ENCODE measurements at places on chromosomes 7 and 10. TPM values are rescaled to one million over a fixed set of nuclear protein-coding genes. Genes with fewer than 3 reads are reported as not detected.

DNA sequence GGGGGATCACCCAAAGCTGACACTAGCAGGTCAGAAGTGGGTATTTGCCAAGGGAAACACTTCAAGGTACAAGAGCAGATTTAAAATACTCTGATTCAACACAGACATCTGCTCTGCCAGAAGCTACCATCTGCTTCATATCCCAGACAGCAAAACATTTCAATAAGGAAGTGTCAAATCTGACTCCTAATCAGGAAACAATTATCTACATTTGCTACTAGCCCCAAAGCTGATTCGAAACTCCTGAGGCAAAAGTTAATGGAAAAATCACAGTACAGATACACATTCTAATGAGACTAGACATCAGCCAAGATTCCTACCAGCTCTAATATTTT is 48.9 kb downstream of the PARD3 start:
- no peak for ATAC-seq

TMEM178B gene
- 1.7 TPM for total RNA-seq

ELN gene
- not detected for total RNA-seq

DNA sequence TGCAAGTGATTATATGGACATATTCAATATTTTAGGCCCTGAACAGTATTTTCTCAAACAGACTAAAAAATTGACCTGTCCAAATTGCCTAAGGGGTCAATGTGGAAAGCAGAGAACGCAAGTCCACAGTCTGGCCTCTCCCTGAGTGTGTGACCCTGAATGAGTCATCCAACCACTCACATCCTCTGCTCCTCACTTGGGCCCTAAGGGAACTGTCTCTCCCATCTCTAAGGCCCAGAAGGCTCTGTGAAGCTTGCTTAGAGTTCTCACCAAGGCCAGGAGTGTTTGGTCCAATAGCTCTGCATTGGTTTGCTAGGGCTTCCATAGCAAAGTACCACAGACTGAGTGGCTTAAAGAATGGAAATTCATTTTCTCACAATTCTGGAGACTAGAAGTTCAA is 155.1 kb downstream of the LSM5 start:
- no peak for ATAC-seq

DNA sequence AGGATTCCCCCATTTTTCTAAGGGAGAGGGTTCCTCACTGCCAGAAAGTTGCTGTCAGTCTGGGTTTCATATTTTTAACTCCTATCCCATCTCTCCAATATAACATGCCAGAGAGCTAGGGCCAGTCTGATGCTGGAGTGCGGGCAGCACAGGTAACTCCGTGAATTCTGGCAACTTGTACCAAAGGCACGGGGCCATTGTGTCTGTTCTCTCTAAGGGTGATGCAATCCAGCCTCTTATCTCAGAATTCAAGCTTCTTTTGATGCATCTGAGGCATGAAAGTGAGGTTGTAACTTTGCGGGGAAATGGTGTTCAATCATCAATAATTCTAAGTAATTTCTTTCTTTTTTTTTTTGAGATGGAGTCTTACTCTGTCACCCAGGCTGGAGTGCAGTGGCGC is 1074.4 kb downstream of the TYW1 start:
- no peak for ATAC-seq

CC2D2B gene
- total RNA-seq = 0.24 TPM

- peak; percentile 19 for ATAC-seq
These were observed at the start of gene CADPS2 for GRCh38 chr7:122886357-122887081. Gene CADPS2, minus strand, starts transcription at chr7:122886460. Its CDS starts 123 bp downstream, at chr7:122886337.

ANKRD30A gene
- total RNA-seq = not detected

GRCh38 chr7:92639213-92639896 is 49.2 kb upstream of the FAM133B start:
- ATAC-seq = peak; percentile 32

- no peak for ATAC-seq
These were observed 16.6 kb upstream of the AQP1 start for GRCh38 chr7:30894866-30895605.

DNA sequence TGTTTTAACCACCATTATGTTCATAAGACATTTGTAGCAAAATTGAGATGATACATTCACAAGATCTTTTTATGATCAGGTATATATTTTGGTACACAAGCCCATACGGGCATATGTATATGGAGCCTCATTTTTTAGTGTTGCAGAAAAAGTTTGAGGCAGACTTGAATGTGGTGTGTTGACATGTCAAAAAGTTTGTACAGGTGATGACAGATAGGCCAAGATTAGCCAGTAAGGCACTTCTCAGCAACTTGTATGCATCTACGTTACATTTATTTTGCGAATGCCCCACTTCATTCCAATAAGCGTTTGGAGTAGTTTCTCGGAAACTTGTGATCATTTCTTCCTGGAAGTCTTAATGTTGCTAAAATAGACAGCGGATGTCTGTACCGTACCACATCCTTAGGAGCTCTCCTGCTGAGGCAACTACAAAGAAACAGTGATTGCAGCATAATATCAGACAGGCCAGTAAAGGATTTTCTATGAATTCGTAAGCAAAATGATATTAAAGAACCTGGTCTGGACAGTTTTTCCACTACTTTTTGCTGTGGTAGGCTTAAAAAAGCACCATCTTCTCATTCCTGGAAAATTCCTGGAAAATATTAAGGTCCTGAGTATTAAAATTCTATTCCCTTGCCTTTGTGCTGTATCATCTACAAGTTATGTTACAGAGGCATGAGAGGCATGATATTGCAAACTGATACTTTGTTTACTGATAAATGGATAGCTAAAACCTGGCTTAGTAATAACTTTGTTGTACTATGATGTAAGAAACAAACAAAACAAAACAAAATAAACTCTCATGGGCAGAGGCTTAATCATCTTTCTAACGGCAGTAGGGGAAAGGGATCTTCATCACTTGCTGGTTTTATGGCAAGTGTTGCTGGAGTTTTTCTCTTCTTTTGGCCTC is 153.6 kb downstream of the HDAC9 start:
- peak; percentile 75 for ATAC-seq

ABCB4 gene
- not detected for total RNA-seq

SLC13A1 gene
- total RNA-seq = not detected

DNA sequence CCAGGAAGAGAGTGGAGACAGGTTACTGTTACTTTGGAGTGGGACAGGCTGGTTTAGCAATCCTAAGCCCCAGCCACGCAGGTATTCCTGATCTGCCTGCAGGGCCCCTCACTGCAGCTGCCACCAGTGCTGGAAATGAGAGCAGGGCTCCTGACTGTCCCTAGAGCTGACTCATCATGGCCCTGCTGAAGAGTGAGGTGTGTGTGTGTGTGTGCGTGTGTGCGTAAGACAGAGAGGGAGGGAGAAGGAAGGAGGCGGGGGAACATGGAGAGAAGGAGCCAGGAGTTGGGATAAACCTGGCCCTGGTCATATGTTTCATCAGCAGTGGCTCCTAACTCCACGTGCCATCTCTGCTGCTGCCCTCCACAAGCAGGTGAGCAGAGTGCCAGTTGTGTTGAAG is 3.6 kb downstream of the FOXI2 start:
- ATAC-seq = no peak

GIMAP2 gene
- 29.1 TPM for total RNA-seq

DNA sequence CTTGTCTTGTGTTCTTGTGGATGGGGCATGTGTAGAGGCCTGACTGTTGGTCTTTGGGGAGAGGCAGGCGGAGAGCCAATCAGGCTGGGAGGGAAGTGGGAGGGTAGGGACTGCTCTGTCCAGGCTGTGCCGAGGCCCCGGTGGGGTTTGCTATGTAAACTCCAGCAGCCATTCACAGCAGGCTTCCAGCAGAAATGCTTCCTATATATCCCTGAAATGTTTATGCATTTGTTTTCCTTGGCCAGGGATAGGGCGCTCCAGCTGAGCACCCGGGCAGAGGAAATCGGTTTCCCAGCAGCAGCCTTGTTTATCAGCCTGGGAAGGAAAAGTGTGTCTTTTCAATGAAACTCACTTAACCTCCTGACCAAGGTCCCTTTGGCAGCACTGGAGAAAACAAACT is 18.3 kb upstream of the AQP1 start:
- ATAC-seq = no peak

HOXA5 gene
- total RNA-seq = not detected

C10orf67 gene
- 0.30 TPM for total RNA-seq

TAS2R5 gene
- 1.1 TPM for total RNA-seq

GRCh38 chr10:91743465-91743864 is 54.8 kb upstream of the TNKS2 start:
- ATAC-seq = no peak

- ATAC-seq = no peak
These were observed 8.9 kb upstream of the GBX1 start for GRCh38 chr7:151176401-151176800.

- ATAC-seq = peak; percentile 56
These were observed 6.0 kb upstream of the PURB start for GRCh38 chr7:44891372-44891771.

- peak; percentile 50 for ATAC-seq
These were observed 47.2 kb downstream of the MALSU1 start for GRCh38 chr7:23346316-23346715.

NPFFR1 gene
- total RNA-seq = not detected

DNA sequence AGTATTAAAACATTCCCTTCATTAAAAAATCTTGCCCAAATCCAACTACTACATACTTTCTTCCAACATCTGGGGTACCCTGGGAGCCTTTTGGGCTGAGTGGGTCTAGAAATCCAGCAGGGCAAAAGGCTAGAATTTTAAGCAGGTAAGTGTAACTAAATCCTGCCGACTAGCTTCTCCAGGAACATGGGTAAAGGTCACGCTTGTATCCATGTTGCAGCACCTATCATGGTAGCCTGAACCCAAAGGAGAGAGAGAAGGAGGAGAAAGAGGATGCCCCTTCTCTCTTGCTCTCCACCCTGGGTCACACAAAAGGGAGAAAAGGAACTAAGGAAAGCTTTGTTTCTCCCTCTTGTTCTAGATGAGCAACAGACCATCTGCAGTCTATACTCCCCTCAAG is 53.3 kb downstream of the ZNF680 start:
- no peak for ATAC-seq

DNA sequence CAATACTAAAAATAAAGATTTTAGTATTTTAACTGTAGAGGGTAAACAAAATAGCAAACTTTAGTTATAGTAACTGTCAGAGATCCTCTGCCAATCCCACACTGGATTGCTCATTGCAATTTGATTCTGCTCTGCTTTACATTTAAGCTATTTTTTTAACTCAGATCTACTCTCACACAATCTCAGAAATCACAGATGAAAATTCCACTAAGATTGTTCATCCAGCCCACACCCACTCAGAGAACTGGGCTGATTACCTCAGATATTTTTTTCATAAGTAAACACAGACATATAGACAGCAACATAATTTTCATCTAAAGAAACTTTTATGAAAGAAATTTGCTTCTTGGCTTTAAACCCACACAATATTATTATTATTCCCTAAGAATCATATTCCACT is 7.0 kb downstream of the OSBPL3 start:
- ATAC-seq = no peak

C10orf105 gene
- total RNA-seq = 1.0 TPM

AKR1D1 gene
- not detected for total RNA-seq

DNA sequence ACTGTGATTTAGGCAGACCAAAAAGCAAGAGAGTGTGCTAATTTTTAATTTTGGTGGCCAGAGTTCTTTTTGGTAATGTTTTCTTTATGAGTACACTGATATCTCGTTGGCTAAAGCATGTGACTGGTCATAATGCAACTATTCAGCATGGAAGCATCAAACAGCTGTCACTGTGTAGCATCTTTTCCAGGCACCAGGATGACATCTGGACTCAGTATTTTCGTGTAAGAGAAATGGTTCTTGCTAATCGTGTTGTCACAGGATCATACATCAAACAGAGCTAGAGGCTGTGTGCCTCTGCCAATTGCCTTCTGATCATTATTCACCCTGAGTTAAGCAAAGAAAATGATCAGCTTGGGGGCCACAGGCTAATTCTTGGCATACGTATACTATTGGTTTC is 118.9 kb downstream of the SND1 start:
- no peak for ATAC-seq

ITPRID1 gene
- not detected for total RNA-seq

- ATAC-seq = no peak
These were observed 28.4 kb upstream of the SEMA3E start for GRCh38 chr7:83677180-83677866.

DNA sequence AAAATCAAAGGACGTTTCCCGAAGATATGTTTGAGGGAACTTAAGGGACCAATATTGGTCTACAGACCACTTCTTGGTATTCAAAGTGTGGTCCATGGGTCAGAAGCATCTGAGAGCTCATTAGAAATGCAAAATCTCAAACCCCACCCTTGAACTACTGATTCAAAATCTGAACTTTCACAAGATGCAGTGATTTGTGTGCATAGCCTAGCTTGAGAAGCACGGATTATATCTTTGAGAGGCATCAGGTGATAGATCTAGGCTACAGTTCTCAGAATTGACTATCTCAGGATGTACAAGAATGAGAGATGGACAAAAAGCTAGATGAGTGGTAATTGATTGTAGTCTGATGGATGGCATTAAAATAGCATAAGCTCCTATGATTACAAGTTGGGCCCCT is 19.5 kb downstream of the CYP3A4 start:
- ATAC-seq = no peak

GRCh38 chr7:128948312-128948973 is 10.7 kb downstream of the IRF5 start:
- no peak for ATAC-seq

SPDYE9 gene
- total RNA-seq = not detected

EGFR gene
- 0.02 TPM for total RNA-seq

DNA sequence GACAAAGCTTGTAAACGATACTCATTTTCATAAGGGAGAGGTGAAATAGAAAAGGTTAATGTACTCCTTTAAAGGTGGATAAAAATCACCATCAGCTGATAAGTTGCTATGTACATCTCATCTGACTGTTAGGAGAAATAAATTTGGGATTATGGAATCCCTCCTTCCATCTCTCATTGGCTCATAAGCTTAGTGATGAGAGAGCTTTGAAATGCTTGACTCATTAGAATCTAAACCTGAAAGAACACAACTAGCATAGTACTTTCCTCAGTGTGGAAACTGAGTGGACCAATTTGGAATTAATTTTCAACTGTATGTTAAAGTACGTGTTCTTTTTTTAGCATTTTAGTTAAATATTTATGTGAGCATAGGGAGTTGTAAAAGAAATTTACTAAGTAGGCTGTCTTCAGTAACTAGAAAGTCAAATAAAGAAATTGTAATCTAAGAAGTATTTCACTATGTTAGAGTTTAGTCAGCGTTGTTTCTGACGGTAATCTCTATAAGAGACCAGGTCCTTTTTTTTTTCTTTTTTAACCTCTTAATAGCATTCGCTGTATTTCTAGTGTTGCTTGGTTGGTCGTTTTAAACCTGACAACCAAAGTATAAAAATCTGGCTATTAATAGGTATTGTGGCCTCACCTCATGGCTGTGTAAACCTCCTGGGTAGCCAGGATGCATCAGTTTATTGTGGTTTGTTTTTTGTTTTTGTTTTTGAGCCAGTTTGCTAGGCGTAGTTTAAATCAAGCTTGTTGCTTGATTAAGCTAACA is 34.4 kb downstream of the FHIP2A start:
- peak; percentile 65 for ATAC-seq

CNTNAP2 gene
- not detected for total RNA-seq

GRCh38 chr10:111455776-111456426 is 379.1 kb downstream of the ADRA2A start:
- ATAC-seq = no peak

- no peak for ATAC-seq
These were observed 197.4 kb upstream of the FOXP2 start for GRCh38 chr7:114217026-114217806.

- ATAC-seq = no peak
These were observed 2.8 kb upstream of the TRIP6 start for GRCh38 chr7:100864263-100864845.

POU6F2 gene
- total RNA-seq = 0.22 TPM

- ATAC-seq = no peak
These were observed 102.7 kb downstream of the CABCOCO1 start for GRCh38 chr10:61765176-61766087.
